GM18507 (cell line): ENCODE measurements at places on chromosomes 3 and 15.

- DNase-seq, result no peak
Measured at GRCh38 chr15:27218426-27218825, 247.4 kb downstream of the GABRG3 start.

- no peak for DNase-seq
Measured at GRCh38 chr15:98775498-98776230, 127.3 kb downstream of the IGF1R start.

- DNase-seq, result no peak
Measured at GRCh38 chr15:93485438-93486327, 396.7 kb upstream of the RGMA start.

DNA sequence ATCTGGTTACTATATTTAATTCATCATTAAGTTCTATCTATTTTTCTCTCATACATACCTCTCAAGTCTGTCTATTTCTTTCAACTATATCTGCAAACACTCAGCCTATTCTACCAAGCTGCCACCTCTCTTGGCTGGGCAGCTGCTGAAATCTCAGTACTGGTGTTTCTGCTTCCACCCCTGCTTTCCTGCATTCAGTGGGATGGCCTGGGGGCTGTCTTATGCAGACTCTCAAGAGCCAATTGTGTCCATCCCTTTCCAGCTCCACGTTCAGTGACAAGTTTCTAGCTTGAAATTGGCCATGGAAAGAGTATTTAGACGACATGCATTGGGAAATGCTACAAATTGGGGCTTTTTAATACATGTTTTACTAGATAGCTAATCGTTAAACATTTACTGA is 378.4 kb upstream of the DPPA4 start:
- no peak for DNase-seq

GRCh38 chr15:98907927-98908471 is 99.6 kb downstream of the PGPEP1L start:
- DNase-seq, result no peak

DNA sequence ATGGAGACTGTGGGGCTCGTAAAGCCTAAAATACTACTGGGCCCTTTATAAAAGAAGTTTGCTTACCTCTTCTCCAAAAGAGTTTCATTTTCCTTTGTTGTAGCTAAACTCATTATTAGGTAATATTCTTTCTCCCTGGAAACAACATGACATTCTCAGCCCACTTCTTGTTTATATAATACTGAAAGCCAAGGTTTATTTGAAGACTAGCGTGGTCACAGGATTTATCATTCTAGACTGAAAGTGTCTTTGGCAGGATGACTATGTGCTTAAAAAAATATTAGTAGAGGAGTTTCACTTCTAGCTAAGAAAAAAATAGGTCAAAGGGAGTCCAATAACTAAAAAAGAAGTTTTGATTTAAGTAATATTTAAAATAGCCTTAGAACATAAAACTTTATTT is 1085.2 kb upstream of the CADM2 start:
- no peak for DNase-seq

DNA sequence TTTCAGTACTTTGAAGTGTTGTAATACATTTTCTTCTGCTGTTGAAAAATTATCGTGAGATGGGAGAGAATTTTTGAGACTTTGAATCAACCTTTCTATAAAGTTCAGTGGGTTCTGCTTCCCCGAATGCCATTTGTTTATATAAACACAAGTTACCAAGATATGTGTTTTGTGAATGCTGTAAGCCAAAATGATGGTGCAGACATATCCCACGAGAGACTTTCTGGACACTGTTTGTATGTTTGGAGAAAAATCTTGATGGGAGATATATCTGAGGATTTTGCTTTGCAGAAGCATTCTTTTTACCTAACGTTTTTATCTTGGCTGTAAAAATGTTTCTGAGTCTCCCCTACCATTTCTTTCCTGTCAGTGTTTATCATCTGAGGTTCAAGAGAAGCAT is 526.6 kb upstream of the ZNF717 start:
- no peak for DNase-seq

DNA sequence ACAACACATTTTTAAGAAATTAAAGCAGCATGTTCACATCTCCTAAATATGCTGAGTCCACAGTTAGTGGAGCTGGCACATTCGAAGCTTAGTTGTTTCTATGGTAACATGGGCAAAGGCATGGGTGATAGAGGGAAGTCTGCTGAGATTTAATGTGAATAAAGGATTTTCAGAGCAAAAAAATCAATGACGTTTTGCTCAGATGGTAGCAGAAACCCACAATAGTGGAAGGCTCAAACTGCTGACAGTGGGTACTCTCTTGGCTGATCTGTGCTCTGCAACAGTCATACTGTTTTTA is 795.1 kb upstream of the ARPP21 start:
- DNase-seq, result no peak

DNA sequence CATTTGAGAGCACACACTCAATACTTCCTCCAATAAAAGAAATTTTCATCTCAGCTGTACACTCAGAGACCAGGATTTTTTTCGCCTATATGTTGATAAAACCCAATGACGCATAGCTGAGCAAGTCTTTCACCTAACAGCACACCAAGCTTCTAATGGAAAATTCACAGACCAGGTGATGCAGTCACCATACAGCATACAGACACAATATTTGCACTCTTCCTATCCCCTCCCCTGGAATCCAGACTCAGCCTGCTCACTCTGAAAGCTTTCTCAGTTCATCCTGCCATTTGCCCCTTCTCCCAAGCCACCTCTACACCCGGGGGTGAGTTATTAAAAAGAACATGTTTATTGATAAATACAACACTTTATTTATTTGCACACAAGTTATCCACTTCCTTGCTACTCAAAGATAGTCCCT is 1.7 kb downstream of the TBC1D5 start:
- no peak for DNase-seq

- DNase-seq, result no peak
Measured at GRCh38 chr15:60540002-60540651, 61.2 kb upstream of the ICE2 start.

GRCh38 chr3:66597308-66597863 is 96.6 kb upstream of the LRIG1 start:
- no peak for DNase-seq

DNA sequence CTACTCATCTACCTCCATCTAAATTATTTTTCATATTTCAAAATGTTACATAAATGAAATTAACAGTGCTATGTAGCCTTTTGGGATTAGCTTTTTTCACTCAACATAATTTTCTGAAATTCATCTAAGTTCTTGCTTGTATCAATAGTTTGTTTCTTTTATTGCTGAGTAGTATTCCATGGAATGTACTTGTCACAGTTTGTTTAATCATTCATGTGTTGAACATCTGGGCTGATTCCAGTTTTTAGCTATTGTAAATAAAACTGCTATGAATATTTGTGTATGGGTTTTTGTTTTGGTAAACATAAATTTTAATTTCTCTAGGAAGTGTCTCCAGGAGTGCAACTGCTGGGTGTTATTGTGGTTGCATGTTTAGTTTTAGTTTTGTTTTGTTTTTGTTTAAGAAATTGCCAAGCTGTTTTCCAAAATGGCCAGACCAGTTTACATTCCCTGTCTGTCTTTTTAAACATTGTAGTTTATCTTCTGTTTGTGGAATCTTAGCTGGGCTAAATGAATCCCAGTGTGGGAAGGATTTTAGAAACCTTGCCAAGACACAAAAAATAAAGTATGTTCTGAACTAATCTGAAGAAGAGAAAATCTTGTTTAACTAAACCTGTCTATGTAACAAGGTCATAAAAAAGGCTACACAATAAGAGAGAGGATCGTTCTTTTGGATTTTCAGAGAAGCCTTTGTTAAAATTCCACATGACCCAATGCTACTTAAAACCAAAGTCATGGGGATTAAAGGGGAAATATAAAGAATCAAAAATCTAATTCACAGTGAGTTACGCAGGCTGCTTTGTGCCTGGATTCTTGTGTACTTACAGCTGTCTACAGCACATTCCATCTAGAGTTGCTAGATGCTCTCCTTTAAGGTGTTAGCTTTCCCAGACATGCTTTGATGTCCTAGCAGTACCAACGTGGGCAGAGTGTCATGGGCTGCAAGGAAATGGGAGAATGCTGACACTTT is 129.2 kb upstream of the SUCLG2 start:
- DNase-seq, result no peak

DNA sequence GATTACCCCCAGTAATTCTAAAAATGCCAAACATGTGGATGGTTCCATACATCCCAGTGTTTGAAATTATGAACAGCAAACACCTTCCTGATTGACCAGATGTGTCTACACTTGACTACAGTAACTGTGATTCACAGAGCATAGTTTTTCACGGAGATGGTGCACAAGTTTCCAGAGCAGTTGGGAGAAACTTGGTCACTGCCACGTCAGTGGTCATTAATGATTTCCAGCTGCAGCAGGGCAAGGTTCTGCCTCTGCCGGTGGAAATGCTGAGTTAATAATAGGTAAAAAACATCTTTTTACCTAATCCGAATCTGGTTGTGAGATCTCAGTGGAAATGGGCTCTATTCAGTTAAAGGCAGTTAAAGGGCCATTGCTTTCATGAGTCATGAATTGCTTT is 154.1 kb upstream of the FEZF2 start:
- no peak for DNase-seq

DNA sequence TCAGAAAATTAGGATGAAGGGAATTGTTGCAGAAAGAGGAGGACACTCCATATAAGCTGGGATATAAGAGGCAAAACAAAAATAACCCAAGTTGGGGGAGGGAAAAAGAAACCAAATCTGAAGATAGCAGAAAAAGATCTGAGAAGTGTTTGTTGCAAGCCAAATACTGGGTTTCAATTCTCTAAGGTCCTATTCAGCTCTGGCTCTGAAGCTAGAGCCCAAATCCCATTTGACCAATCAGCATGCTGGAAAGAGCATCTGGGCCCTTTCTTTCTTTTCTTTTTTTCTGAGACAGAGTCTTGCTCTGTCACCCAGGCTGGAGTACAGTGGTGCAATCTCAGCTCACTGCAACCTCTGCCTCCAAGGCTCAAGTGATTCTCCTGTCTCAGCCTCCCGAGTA is 17.3 kb downstream of the IGDCC3 start:
- no peak for DNase-seq

DNA sequence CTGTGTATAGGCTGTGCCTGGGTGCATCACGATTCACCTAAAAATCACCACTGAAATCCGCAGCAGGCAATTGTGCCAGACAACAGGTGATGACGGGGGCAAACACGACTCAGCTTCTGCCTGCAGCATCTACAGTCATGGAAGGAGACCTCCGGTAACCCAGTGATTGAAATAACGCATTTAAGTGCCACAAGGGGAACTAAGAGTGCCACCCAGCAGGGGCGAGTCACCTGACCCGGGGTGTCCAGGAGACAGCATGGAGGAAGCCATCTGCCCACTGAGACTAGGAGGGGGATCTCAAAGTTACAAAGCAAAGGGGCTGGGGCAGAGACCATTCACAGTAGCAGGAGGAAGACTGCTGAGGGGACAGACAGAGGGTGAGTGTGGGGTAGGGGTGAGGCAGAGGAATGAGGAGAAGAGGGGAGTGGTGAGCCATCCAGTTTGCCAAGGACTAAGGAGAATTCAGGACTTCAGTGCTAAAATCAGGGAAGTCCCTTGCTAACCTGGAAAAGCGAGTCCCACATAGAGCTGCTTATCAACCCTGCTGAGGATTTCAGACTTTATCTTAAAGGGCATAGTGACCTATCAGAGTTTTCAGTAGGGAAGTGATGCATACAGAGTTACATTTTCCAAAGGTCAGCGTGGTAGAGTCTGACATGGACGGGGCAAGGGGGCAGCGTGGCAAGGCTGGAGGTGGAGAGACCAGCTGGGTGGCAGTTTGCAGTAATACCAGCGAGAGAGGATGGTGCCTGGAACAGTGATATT is 256.7 kb upstream of the HES1 start:
- no peak for DNase-seq

- no peak for DNase-seq
Measured at GRCh38 chr3:18389108-18389733, 35.9 kb downstream of the SATB1 start.

GRCh38 chr15:66661432-66662096 is 40.5 kb upstream of the SMAD6 start:
- DNase-seq, result no peak

- no peak for DNase-seq
Measured at GRCh38 chr15:95265419-95265997, 1034.1 kb downstream of the MCTP2 start.
